ENCODE measurements at places on chromosomes 2 and 18.

GRCh38 chr18:59994357-59994756 lies 94.6 kb downstream of the PMAIP1 start:
- no peak for DNase-seq

DNA sequence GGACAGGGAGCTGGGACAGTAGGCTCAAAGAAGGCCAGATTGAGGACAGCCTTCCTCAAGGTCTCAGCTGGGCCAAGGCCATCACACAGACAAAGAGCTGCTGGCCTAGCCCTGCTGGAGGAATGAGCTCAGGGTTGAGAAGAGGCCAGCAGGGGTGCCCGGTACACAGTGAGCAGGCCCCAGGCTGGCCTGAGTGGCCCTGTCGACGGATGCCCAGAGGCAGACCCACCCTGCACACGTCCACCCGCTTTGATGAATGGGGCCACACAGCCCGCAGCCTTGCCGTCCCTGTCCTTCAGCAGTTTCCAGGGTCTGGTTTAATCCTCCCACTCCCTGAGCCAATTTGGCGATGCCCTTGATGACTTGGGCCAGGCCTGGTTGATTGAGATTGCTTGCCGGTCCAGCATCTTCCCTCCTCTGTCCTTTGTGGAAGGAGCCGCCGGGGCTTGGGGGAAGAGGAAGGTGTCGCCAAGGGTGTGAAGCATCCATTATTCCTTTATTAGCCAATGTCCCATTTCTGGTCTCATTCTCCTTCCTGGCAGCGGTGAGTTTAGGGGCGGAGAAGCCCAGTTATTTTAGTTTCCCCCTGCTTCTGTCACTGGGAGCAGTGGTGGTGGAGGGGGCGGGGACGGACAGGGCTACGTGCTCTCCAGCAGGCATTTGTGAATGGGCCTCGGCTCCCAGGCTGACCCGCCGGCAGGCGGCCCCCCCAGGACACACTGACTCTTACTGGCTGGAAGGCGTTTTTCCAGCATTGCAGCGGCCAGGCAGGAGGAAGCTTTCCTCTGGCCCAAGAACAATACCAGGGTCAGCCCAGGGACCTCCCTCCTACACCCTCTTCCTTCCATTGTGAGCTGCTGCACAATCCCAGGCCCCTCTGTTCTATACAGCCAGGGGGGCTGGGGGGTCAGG lies 141.8 kb downstream of the CTIF start:
- DNase-seq, result no peak

GRCh38 chr2:88196490-88197087 lies 26.4 kb downstream of the THNSL2 start:
- DNase-seq, result no peak

DNA sequence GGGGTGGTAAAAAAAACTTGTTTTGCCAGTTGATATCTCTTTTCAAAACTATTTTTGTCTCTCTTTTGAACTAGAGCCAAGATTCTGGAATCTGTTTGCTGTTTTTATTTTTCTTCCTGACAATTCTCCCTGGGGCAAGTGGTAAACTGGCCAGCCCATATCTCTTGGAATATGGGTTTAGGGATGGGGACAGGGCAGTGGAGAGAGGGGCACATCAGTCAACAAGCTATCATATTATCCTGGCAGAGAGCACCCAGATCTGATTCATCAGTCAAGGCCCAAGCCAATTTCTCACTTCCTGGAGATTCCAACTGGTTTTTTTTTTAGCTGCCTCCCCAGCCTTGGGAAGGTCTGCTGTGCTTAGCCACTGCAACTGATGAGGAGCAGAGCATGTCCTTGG lies 52.3 kb downstream of the ARHGAP28 start:
- peak; percentile 48 for DNase-seq

DNA sequence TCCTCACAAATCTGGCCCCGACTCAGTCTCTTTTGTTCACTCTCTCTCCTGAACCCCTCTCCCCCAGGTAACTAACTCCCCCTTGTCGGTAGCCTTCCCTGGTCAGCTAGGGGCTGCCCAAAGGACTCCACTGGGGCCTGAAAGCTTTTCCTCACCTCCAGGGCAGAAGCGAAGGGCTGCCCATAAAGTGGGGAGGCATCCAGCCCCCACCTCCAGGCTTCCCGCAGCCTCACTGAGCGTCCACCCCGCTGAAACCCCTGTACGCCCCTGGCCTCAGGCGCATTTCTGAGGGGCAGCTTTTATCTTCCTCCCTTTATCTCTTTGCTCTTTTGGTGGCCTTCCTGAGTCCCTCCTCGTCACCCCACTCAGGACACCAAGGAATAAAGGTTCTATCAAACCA lies 249.3 kb downstream of the CYP26B1 start:
- DNase-seq, result no peak

GRCh38 chr2:113679457-113679856 lies 52.4 kb downstream of the RABL2A start:
- no peak for DNase-seq

GRCh38 chr2:157443795-157444640 lies at the start of gene CYTIP:
Gene CYTIP (minus strand): TSS chr2:157444089. CDS start chr2:157444020, 69 bp downstream.
- DNase-seq, result no peak

DNA sequence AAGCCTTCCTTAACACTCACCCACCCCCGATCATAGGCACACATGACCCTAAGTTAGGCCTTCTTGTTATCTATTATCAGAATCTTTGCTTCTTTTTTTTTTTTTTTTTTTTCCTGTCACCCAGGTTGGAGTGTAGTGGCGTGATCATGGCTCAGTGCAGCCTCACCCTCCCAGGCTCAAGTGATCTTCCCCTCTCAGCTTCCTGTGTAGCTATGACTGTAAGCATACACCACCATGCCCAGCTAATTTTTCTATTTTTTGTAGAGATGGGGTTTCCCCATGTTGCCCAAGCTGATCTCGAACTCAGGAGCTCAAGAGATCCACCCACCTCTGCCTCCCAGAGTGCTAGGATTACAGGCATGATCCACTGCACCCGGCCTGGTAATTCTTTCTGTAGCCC lies 328.7 kb downstream of the NR4A2 start:
- no peak for DNase-seq

Measured in amniotic epithelial cell (primary cell).